ENCODE measurements at places on chromosomes 7 and 10.

DNA sequence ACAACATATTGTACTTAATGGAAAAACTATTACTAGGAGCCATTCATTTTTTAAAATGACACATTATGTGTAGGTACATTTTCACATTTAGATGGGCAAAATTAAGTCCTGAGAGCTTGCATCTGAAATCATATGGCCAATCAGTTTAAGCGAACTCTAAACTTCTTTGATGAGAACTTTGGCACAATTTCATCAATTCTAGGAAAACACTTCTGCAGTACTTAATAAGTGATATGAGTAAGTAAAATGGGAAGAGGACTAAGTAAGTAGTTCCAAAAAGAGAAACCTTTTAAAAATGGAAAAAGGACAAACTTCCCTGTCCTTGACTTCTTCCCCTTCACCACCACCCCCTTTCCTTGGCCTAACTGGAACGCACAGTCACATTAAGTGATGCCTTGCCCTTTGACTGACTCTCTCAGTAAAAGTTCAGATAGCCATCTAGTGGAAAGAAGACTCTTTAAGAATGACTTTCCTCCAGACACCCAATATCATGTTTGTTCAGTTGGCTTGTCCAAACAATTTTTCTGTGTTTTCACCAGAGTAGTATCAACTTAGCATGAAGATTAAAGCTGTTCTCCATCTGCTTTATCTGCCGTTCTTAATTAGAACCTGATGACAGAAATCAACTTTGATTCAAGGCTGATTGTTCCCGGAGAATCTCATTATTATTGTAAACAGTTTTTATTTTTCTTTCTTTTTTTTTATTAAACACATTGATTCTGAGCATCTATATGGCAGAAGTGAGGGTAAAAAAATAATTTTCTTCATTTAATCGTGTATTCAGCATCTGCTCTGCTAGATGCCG, 45.1 kb downstream of the CNNM2 start:
- no peak for DNase-seq

DNA sequence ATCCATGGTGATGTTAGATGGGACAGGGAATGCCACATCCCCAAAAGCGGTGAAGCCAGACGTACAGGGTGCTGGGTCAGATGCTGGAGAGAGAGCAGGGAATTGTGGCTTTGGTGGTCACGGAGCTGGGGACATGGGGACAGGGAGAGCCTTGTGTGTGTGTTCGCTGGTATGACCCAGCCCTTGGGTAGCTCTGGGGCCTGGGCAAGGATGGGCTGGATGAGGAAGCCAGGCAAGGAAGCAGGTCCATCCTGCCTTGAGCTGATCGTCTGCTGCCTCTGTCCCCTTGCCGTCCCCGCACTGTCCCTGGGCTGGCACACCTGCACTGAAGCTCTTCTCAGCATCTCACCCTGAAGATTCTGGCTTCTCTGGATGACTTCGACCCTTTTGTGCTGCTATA, 15.4 kb upstream of the CLDN4 start:
- no peak for DNase-seq

DNA sequence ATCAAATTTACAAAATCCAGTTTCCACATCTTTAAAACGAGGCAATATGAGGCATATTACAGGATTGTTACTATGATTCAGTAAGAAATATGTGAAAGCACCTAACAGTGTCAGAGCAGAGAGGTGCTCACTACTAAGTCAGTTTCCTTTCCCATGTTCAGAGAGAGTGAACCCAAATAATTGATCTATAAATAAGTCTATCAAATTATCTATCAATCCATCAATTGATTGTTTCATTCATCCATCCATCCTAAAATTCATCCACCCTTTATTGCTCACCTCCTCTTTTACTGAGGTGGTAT, 340.8 kb downstream of the SUGCT start:
- DNase-seq = no peak

- DNase-seq = no peak
Observed at GRCh38 chr10:3210251-3210877, 37.8 kb upstream of the PITRM1 start.

GRCh38 chr10:70169011-70169410, 1.3 kb downstream of the SAR1A start:
- no peak for DNase-seq

DNA sequence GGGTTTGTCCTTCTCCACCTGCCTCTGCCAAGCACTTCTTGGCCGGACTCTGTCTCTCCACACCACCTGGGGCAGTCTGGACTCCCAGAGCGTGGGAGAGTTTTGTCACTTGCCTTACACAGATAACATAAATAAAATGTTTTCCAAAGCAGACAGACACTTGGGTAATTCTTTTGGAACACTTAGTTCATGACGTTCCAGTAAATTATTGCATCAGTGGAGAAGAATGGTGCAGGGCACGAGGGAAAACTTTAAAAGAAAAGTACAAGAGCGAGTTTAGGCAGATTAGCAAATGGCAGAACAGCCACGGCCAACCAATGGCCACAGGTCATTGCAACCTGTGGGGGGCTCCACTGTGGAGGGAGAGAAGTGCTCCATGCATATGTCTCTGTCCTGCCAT, 170.6 kb upstream of the GRB10 start:
- DNase-seq = no peak

DNA sequence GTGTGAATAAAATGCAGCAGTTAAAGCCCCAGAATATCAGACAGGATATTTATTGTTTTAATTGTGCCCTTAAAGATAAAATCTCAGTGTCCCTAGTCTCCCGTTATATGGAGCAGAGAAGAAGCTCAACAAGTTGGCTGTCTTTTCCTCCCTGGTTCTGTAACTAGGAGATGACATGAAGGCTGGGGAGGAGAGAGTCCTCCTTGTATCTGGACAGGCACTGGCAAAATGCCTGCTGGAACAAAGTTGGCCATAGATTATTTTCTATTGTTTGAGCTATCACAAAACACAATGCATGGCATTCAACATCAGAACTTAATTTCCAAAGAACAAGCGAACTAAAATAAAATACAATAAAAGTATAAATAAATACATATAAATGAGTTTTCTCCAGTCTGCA, 694.9 kb upstream of the KCND2 start:
- DNase-seq = no peak

GRCh38 chr10:100551196-100551595, 15.5 kb downstream of the HIF1AN start:
- no peak for DNase-seq

DNA sequence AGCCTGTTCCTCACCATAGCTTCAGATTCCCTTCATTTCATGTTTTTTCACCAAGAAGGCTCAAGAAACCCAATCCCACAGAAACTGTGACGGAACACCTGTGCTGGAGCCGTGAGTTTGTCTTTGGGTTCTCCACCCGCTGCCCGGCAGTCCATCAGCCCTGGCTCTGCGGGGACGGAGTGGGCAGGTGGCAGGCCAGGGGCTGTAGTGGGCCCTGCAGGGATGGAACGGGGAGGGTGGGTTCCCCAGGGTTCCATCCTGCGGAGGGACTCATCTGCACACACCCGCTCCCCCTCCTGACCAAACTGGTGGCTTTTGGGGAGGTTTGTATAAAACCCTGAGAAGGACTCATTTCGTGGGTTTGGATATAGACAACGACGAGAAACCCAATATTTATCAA, 15.0 kb downstream of the CYP17A1 start:
- no peak for DNase-seq

GRCh38 chr7:130394421-130395195, 14.3 kb downstream of the CPA1 start:
- no peak for DNase-seq

- no peak for DNase-seq
Observed at GRCh38 chr7:54841772-54842697, 83.0 kb upstream of the SEC61G start.

GRCh38 chr7:150562919-150563318, 4.3 kb upstream of the GIMAP4 start:
- DNase-seq = no peak

- no peak for DNase-seq
Observed at GRCh38 chr10:35056133-35056532, 34.0 kb downstream of the CUL2 start.

DNA sequence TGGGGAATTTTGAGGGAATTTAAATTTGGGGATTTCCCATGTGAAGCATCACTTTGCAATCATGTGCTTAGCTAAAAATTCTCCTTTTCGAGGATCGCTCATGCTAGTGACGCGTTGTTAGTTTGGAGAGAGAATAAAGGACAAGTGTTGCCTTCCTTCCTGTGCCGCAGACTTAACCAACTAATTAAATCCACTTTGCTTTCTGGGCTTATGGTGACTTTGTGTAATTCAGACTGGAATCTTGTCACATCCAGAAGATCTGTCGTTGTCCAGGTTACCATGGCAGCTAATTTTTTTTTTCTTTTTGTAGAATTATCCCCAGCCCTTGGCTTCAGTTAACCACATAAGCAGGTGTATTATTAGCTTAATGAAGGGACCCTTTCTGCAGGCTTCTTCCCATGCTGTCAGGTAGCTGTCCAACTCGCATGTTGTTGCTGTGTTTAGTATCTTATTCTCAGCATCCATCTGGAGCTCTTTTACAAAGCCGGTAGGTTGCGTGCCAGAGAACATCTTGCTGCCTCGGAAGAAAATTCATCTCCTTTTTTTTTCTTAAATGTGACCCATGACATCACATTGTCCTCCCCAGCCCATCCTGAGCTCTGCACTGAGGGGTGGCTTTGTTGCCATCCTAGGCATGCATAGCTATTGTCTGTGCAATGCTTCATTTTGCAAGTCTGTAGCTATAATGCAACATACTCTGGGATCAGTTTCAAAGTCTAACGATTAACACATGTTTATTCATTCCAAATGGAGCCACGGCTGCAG, 47.2 kb upstream of the NRP1 start:
- no peak for DNase-seq

- peak; percentile 59 for DNase-seq
Observed at GRCh38 chr7:5596046-5596895, 172.6 kb upstream of the TNRC18 start.

DNA sequence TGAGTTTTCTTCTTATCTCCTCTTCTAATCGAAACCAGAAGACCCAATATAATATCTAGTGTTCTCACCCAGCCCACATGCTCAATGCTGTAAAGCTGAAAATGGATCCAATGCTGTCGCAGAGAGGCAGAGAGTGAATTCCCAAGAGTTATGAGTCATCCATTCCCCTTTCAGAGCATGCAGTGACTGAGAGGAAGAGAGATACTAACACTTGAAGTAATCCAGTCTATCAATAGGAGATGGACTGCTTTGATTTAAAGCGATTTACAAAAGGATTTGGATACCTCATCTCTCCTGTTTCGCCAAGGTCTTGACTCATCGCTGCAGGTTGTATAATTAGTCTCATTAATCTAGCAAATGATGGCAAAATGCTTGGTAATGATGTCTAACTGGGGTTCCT, 41.5 kb upstream of the PRKCQ start:
- no peak for DNase-seq

DNA sequence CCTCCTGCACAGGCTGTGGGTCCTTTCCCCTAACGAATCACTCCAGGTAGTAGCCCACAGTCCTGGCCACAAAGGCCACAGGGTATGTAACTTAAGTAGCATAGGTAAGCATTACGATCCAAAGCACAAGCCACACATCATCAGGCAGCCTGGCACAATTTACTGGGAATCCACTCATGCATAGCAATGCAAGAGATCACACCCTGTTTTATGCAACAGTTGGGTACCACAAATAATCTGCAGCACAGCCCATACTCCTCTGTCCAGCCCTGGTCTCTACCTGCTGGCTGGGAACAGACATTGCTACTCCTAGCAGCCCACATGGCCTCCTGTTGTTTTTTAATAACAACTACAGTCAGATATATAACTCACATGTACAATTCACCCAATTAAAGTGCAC, 34.3 kb downstream of the SRPK2 start:
- no peak for DNase-seq

DNA sequence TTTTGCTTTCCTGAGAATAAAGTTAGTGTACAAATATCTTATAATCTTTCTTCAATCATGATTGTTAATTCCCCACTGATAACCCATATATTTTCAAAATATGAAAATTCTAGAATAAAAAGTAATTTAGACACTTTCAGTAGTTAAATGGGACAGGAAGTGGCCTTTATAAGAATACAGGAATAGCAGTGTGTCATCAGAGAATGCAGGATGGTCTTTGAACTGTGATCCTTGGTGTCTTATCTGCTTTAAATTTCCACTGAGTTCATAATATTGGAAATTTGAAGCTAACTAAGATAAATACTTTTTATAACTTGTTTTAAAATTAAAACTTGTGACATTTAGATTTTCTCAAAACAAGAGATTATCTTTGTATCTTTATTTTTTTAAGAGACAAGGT, 75.4 kb downstream of the CREM start:
- no peak for DNase-seq

- no peak for DNase-seq
Observed at GRCh38 chr7:128384726-128385125, 23.2 kb upstream of the PRRT4 start.

GRCh38 chr7:88254721-88255424, 35.0 kb upstream of the SRI start:
- no peak for DNase-seq

DNA sequence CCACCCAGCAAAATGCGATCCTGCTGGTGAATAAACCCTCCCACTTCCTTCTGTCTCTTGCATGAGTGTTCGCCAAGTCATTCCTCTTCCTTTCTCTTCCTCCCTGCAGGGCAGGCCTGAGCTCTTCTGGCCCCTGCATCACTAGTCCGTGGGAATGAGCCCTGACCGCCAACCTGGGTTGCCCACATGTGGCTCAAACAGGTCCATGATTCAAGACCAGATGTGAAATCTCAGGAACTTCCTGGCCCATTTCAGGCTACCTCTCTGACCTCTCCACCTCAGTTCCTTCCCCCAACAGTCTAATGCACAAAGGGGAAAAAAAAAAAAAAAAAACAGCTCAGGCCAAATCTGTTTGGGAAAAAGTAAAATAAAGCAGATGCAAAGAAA, 5.4 kb upstream of the YWHAG start:
- DNase-seq = no peak

DNA sequence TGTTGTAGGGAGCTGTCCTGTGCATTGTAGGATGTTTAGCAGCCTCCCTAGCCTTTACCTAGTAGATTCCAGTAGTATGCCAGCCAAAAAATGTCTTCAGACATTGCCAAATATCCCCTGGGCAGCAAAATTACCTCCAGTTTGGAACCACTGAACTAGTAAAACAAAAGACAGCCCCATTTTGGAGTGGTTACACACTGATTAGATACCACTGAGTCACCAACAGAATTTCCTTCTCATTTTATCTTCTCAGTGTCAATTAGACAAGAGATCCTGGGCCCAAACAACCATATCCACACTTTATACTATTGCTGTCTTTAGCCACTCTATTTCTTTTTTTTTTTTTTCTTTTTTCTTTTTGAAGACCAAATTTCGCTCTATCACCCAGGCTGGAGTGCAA, 3.5 kb upstream of the CCDC6 start:
- DNase-seq = no peak

GRCh38 chr7:11182736-11183135, 209.1 kb downstream of the PHF14 start:
- DNase-seq = no peak

- no peak for DNase-seq
Observed at GRCh38 chr7:126529833-126530232, 722.9 kb downstream of the GRM8 start.
